ENCODE measurements at places on chromosomes 12 and 14.
A peak's percentile ranks its signal among the peaks of the same experiment; 100 is the strongest.

DNA sequence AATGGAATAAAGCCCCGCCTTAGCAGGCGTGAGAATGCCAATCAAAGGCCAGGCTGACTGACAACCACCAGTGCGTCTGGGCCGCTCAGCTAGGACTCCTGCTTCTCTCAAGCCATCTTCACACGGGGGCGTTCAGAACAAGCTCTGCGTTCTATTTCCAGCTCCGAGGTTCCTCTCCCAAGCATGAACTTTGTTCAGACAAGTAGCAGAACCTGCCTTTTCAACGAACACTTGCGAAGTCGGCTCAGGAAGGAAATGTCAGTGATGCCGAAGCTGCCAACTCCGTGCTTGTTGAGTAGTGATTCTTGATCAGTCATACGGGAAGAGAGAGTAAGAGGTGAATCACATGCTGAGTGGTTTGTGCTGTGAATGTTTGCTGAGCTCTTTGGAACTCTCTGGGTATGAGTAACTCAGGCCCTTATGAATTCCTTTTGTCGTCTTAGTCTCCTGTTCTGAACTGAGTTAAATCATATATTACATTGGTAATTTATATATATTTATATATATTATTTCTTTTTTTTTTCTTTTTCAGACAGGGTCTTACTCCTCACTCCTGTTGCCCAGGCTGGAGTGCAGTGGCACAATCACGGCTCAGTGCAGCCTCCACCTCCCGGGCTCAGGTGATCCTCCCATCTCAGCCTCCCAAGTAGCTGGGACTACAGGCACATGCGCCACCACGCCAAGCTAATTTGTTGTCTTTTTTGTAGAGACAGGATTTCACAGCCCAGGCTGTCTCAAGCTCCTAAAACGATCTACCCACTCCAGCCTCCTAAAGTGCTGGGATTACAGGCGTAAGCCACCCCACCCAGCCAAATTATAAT, 29.4 kb upstream of the BCL7A start:
- H3K4me1 ChIP-seq, result peaks cover 23% of the 10 kb centered on the region
- H3K4me3 ChIP-seq, result peak overlapping the region; percentile 31
- DNase-seq, result peak; percentile 98
- H3K36me3 ChIP-seq, result no peaks in the 10 kb centered on the region
- peak overlapping the region; percentile 73 for H3K27ac ChIP-seq
- no peaks in the 10 kb centered on the region for H3K27me3 ChIP-seq

DNA sequence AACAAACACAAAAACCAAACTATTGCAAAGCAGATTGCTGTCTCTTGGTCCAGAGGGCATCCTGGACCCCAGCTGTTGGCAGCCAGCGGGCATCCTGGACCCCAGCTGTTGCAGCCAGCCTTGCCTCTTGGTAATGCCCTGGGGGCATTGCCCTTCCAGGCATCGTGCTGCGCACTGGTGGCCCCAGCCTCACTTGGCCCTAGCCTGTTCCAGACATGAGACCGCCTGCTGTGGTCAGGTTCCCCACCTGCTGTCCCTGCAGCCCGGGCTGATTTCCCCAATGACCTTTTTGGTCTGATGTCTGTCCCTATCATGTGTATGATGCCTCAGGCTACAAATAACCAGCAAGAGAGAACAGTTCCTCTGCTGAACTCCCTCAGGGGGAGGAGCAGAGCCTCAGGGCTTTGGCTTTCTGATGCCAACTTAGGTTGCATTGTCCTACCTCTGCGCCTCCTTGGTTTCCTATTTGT, 20.8 kb downstream of the MLXIP start:
- DNase-seq, result no peak
- H3K4me1 ChIP-seq, result peaks cover 17% of the 10 kb centered on the region
- no peak overlapping the region for H3K27ac ChIP-seq
- H3K27me3 ChIP-seq, result no peaks in the 10 kb centered on the region
- H3K36me3 ChIP-seq, result no peaks in the 10 kb centered on the region

GRCh38 chr14:99718811-99719192, 34.7 kb downstream of the CYP46A1 start:
- DNase-seq, result no peak
- H3K4me1 ChIP-seq, result no peaks in the 10 kb centered on the region
- no peak overlapping the region for H3K4me3 ChIP-seq
- H3K27ac ChIP-seq, result no peak overlapping the region
- H3K36me3 ChIP-seq, result no peaks in the 10 kb centered on the region

DNA sequence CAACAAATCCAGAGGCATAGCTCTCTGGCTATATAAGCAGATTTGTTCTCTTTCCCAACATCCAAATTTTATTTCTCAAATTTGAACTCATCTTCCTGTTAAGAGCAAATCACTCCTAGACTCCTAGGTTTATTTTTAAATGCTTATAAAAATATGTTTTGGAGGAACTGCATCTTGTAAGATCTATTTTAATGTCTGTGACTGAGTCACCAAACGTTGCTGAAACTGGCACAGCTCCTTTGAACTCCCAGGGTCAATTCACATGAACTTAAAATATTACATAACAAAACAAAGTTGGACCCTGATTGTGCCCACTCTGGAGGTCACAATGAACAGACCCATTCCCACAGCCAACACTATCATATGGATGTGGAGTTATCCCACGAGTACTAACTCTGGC, 23.9 kb downstream of the ANAPC7 start:
- H3K27me3 ChIP-seq, result no peaks in the 10 kb centered on the region
- peaks cover 50% of the 10 kb centered on the region for H3K36me3 ChIP-seq
- H3K4me3 ChIP-seq, result no peak overlapping the region
- H3K27ac ChIP-seq, result no peak overlapping the region
- no peaks in the 10 kb centered on the region for H3K4me1 ChIP-seq

- H3K27me3 ChIP-seq, result no peaks in the 10 kb centered on the region
- H3K4me1 ChIP-seq, result peaks cover 94% of the 10 kb centered on the region
- H3K36me3 ChIP-seq, result no peaks in the 10 kb centered on the region
- no peak overlapping the region for H3K4me3 ChIP-seq
- peak overlapping the region; percentile 68 for H3K27ac ChIP-seq
These were observed 323.8 kb downstream of the RAD51B start for GRCh38 chr14:68143341-68143841.

GRCh38 chr14:37972941-37973887, 234.5 kb upstream of the SSTR1 start:
- DNase-seq, result peak; percentile 54
- H3K27ac ChIP-seq, result peak overlapping the region; percentile 43
- H3K27me3 ChIP-seq, result no peaks in the 10 kb centered on the region
- no peak overlapping the region for H3K4me3 ChIP-seq

GRCh38 chr14:72513965-72514659, 379.8 kb downstream of the DPF3 start:
- H3K27me3 ChIP-seq, result peaks cover 26% of the 10 kb centered on the region
- H3K4me3 ChIP-seq, result no peak overlapping the region
- peak; percentile 81 for DNase-seq
- H3K27ac ChIP-seq, result no peak overlapping the region
- peaks cover 14% of the 10 kb centered on the region for H3K4me1 ChIP-seq
- H3K36me3 ChIP-seq, result no peaks in the 10 kb centered on the region

DNA sequence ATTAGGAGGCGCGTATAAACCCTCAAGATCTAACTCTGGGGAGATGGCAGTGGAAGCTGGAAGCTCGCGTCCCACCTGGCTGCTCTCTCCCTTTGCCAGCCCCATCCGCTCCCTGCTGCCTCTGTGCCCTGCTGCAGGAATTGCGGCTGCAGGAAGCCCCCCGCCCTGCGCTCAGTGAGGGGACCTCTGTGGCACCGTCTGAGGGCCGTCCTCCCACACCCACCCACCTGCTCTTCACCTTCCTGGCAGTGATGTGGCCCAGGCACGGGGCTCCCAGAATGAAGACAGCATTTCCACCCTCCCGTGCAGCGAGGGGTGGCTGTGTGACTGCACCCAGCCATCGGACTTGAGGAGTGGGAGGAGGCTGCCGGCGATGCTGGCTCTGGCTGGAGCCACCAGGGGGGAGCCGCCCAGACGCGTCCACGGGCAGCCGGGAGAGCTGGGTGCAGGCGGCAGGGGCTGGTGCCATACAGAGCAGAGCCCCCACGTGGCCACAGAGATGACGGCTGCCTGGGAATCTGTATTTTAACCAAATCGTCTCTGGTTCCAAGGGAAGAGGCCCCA, 28.3 kb upstream of the GALNT9 start:
- H3K4me3 ChIP-seq, result no peak overlapping the region
- no peak for DNase-seq
- H3K27ac ChIP-seq, result no peak overlapping the region
- peaks cover 20% of the 10 kb centered on the region for H3K27me3 ChIP-seq

GRCh38 chr12:103880299-103881142, 39.5 kb upstream of the NT5DC3 start:
- no peak for DNase-seq
- H3K4me1 ChIP-seq, result no peaks in the 10 kb centered on the region
- H3K4me3 ChIP-seq, result no peak overlapping the region
- no peak overlapping the region for H3K27ac ChIP-seq
- H3K36me3 ChIP-seq, result no peaks in the 10 kb centered on the region

- peaks cover 34% of the 10 kb centered on the region for H3K4me1 ChIP-seq
- no peaks in the 10 kb centered on the region for H3K36me3 ChIP-seq
- no peaks in the 10 kb centered on the region for H3K27me3 ChIP-seq
- peak; percentile 45 for DNase-seq
These were observed 54.6 kb upstream of the USP44 start for GRCh38 chr12:95605875-95606274.

DNA sequence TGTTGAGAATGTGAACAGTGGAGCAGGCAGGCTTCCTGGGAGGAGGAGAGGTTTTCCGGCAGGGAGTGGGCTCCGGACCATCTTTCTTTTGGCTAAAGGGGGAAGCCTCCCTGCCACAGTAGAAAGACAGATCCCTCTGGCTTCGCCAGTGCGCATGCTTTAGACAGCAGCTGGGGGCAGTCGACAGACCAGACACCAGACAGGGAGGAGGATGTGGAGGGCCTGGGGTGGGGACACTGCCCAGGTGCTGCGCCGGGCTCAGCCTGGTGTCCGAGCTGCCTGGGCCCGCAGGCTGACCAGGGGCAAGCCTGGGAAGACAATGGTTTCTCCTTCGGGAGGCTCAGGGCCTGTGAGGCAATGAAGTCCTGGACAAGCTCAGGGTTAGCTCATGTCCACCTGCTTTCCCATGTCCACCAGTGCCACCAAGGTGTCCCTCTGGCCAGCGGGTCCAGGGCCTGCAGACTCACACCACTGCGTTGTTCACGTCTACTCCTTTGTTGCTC, 67.3 kb downstream of the PRIMA1 start:
- H3K27me3 ChIP-seq, result no peaks in the 10 kb centered on the region
- H3K4me1 ChIP-seq, result no peaks in the 10 kb centered on the region
- no peak for DNase-seq
- no peak overlapping the region for H3K27ac ChIP-seq

GRCh38 chr14:105468621-105469241, 5.9 kb upstream of the CRIP2 start:
- no peaks in the 10 kb centered on the region for H3K27me3 ChIP-seq
- peaks cover 3% of the 10 kb centered on the region for H3K36me3 ChIP-seq
- H3K27ac ChIP-seq, result no peak overlapping the region
- DNase-seq, result no peak

GRCh38 chr14:82710267-82710841, 1176.7 kb upstream of the SEL1L start:
- H3K4me3 ChIP-seq, result no peak overlapping the region
- peak; percentile 55 for DNase-seq
- H3K27me3 ChIP-seq, result no peaks in the 10 kb centered on the region

GRCh38 chr12:114733919-114734318, 49.9 kb upstream of the TBX3 start:
- DNase-seq, result no peak
- H3K27ac ChIP-seq, result no peak overlapping the region
- no peaks in the 10 kb centered on the region for H3K27me3 ChIP-seq

DNA sequence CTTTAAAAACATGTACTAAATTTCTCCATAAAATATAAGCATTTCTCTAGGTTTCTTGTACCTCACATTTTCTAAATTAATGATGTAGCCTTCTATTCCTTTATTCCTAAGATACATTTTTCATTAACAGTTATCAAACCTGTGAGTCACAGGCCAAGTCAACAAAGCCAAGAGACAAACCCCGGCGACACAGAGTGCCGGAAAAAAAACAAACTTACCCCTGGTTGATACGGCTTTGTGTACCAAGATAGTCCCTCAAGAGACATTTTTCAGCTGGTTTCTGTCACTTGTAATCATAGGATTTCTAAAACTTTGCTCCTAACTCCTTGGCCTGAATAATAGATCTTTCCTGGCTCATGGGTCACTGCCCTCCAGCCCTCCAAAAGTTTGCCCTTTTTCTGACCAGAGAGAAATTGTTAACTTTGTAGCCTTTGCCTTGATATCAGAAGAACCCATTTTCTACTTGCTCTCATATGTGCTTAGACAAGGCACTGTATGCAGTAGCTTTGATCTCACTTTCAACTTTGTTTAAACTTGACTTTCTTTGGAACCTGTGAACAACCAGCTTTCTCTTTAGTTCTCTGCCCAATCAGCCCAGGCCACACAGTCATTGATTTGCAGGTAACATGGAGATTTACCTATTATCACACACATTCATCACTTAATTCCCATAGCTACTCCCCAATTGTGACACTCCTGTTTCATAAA, 172.2 kb downstream of the PRKD1 start:
- H3K27me3 ChIP-seq, result no peaks in the 10 kb centered on the region
- no peak overlapping the region for H3K27ac ChIP-seq
- H3K4me1 ChIP-seq, result peaks cover 12% of the 10 kb centered on the region
- H3K36me3 ChIP-seq, result no peaks in the 10 kb centered on the region
- DNase-seq, result no peak

Data from GM23248 (cell line).